SK-N-DZ (cell line): ENCODE measurements at places on chromosomes 16 and 17.

- DNase-seq, result peak; percentile 32
These were observed 970 bp downstream of the EPN2 start for GRCh38 chr17:19238167-19238505.

- no peak for DNase-seq
These were observed 17.1 kb downstream of the LIG3 start for GRCh38 chr17:34997355-34997862.

- DNase-seq, result peak; percentile 85
These were observed 8.0 kb upstream of the FASN start for GRCh38 chr17:82105882-82106687.

DNA sequence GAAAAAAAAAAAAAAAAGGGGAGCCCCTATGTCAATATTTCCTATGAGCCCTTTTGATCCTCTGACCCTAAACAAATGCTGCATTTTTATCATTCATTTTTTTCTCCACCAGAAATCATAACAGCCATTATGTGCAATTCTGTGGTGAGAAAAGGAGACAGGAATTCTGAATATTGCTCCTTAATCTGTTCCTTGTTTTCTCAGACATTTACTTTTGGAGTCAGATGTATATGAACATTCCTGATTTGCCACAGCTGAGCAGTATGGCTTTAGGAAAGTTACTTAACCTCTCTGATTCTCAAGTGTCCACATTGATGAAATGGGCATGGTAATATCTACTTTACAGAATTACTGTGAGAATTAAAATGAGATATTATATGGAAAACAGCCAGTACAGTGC lies 144.4 kb downstream of the SKAP1 start:
- DNase-seq, result no peak

- no peak for DNase-seq
These were observed 6.6 kb upstream of the CNGB1 start for GRCh38 chr16:57977418-57978069.

DNA sequence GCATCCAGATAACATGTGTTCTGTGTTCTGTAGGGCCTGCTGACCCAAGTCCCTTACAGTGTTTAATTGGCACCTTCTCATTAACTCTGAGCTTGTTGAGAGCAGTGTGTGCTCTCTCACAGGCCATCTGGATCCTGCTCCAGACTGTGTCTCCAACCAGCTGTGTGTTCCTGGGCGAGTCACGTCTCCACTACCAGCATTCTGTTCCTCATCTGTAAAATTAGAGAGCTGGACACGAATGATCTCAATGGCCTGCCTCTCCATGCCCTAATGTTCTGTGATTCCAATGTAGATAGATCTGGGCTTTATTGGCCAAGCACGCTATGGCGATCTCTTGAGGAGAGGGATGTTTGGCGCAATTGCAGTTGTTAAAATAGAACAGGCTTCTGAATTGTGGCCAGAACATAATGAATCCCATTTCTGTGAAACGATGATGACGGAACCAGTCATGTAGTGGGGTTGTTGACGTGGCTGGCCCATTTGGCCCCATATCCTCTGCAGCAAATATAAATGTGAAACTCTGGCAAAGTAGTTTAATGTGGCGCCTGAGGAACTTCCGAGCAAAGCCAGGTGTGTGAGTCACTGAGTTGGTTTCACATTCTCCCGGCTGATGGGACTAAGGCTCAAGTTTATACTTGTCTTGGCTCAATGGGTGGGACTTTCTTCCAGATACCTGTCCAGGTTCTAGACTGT lies 22.2 kb downstream of the TBX4 start:
- peak; percentile 82 for DNase-seq

DNA sequence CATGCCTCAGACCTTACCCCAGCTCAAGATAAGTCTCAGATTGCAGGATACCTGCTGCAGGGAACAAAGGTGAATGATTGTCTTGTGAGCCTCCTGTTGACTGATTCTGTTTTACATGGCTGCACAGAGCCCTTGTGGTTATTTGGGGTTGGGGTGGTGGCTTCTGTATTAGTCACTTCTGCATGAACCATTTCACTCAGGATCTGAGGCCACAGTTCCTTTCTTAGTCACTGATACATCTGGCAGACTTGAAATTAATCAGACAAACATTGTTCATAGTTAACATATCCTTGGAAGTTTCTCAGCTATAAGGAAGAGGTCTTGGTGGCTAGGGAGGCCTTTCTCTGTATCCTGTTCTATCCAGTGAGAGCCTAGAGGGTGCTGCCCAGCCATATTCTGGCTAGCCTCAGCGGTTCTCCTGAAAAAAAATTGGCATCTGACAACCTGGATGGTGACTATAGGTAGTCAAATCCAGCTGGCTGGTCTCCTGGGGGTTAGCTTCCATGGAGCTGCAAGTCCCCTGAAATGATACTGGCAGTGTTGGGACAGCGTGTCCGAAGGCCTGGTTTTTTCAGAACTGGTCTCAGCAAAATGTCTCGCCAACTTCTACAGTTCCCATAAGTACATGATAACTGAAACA lies 8.4 kb upstream of the PLK1 start:
- DNase-seq, result no peak

GRCh38 chr17:34609210-34609609 lies 29.8 kb downstream of the TMEM132E start:
- peak; percentile 47 for DNase-seq
